ENCODE measurements at places on chromosomes 7 and 10.

DNA sequence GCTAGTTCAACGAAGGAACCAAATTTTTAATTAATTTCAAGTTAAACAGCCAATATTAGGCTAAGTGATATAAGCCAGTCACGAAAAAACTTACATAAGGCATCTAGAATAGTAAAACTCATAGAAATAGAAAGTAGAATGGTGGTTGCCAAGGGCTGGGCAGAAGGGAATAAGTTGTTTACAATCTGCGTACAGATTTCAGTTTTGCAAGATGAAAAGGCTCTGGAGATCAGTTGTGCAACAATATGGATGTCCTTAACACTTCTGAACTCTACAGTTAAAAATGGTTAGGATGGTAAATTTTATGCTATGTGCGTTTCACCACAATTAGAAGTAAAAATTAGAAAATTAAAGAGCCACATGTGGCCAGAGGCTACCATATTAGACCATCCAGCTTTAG, 13.3 kb downstream of the SCRN1 start:
- no peak for DNase-seq

DNA sequence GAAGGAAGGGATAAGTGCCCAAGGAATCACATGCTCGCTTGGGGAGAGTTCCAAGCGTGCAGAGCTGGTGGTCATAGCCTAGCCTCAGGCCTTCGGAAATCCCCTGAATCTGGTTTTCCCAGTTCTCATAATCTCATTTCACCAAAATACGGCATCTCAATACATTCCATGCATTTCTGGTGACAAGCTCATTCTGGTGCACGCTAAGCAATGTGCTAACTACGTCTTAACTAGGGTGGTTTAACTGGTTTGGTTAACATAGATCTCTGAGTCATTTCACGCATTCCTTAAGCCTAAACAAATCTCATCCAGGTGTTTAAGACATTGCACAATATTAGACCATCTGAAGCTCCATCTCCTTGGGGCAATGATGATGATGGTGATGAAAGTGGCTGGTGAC, 72.9 kb upstream of the STEAP1B start:
- peak; percentile 89 for DNase-seq

DNA sequence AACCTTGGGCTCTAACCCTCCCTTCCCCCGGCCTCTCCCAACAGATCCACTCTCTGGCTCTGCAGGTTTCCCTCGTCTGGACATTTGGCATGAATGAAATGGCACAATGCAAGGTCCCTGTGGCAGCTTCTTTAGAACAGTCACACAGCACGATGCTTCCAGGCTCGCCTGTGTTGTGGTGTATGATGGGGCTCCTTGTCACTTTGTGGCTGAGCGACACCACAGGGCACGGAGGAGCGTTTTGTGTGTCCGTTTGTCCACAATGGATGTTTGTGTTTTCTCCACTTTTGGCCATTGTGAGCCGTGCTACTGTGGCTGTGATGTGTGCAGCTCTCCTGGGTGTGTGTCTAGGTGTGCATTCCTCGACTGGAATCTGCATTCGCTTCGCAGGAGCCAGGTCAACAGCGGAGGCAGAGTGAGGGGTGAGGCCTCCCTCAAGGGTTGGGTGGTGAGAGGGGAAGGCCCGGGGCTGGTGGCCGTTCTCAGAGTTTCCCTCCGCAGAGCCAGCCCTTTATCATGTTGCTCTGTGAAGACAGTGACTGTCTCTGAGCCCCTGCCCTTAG, 22.3 kb upstream of the SHH start:
- DNase-seq: no peak

- DNase-seq: no peak
Measured at GRCh38 chr10:22316286-22317075, at the start of gene COMMD3. TSS of gene COMMD3 (plus strand) at chr10:22316388. CDS start at chr10:22316418, 30 bp downstream.

DNA sequence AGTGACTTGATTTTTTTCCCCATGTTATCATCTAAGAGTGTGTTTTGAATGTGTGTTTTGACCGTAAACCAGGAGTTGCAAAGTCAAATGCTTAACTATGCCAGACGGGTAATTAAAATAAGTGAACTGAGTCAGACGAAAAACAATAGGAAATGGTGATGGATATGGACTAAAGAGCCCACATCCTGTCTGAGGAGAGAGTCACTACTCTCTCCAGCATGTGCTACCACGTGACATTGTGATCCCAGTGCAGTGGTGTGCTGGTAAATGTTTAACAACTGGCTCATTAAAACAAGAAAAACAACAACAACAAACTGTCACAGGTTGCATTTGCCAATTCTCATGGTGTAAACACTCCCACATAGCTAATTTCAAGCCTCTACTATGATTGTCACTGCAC, 164.3 kb downstream of the SUGCT start:
- peak; percentile 62 for DNase-seq

- no peak for DNase-seq
Measured at GRCh38 chr10:131928248-131929095, 27.7 kb downstream of the PPP2R2D start.

DNA sequence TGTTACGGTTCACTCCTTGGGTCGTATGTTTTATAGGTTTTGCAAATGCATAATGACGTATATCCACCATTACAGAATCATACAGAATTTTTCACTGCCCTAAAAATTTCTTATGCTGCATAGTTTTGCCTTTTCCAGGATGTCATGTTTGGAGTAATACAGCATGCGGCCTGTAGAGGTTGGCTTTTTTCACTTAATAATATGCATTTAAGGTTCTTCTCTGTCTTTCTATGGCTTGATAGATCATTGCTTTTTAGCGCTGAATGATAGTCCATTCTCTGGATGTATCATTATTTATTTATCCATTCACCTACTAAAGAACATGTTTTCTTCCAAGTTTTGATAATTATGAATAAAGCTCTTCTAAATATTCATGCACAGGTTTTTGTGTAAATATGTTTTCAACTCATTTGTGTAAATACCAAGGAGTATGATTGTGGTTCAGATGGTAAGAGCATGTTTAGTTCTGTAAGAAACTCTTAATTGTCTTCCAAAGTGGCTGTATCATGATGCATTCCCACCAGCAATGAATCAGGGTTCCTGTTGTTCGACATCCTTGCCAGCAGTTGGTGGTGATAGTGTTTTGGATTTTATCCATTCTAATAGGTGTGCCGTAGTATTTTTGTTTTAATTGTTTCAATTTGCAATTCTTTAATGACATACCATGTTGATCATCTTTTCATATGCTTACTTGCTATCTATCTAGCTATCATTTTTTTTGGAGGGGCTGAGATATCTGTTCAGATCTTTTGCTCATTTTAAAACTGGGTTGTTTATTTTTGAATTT, 531.2 kb upstream of the GHITM start:
- DNase-seq: no peak

- no peak for DNase-seq
Measured at GRCh38 chr7:66421830-66422475, 206.7 kb upstream of the KCTD7 start.

- DNase-seq: no peak
Measured at GRCh38 chr7:108614896-108615295, 45.2 kb downstream of the DNAJB9 start.

- no peak for DNase-seq
Measured at GRCh38 chr7:75843613-75844116, 30.1 kb upstream of the CCL24 start.

GRCh38 chr7:134640842-134641715, 5.6 kb upstream of the BPGM start:
- no peak for DNase-seq

DNA sequence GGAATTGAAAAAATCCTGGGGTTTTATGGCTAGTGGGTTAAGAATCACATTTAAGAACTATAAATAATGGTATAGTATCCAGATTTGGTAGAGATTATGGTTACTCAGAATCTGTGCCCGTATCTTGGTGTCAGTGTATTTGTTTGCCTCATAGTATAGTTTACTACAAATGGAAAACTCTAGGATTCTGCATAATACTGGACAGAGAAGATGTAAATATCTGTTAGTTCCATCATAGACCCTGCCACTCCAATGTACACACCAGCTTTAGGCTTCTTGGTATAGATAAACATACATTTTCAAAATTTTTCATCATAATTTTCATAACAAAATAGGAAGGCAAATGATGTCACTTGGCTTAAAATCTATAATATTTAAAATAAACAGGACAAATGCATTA, 108.1 kb downstream of the CFTR start:
- DNase-seq: no peak

GRCh38 chr7:94314413-94315410, 80.0 kb upstream of the COL1A2 start:
- DNase-seq: no peak

DNA sequence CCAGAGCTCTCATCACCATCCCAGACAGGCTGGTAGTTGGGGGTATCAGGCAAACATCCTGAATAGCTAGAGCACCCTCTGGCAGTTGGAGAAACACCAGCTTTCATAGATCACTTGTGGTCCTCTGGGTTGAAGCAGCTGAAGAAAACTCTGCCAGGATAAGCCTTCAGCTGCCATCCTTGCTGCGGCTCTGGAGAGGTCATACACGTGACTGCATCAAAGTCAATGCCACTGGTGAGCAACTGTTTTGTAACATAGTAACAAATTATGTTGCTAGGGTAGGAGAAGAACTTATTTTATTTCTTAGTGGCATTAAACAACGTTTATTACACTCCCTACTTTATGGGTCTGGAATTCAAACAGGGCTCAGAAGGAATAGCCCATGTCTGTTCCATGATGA, 19.2 kb upstream of the PANK1 start:
- DNase-seq: no peak

DNA sequence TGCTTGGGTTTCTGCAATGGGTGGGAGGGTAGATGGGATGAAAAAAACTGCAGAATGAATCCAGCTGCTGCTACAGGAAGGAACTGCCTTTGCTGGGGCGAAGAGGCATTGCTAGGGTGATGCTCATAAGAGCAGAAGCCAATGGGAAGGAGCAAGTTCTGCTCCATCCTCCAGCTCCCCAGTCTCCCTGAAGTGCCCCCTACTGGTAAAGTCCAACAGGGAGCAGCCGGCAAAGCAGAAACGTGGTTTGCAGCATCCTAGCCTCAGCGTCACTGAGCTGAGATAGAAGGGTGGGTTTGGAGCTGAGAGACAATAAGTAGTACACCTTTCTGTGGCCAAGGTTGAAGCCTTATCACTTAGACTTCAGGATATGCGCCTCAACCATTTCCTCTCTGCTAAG, 220.5 kb downstream of the CCSER2 start:
- no peak for DNase-seq

GRCh38 chr7:112946350-112946749, 140.3 kb downstream of the GPR85 start:
- DNase-seq: no peak

GRCh38 chr7:96182424-96183158, 139.3 kb downstream of the SLC25A13 start:
- no peak for DNase-seq

- DNase-seq: peak; percentile 38
Measured at GRCh38 chr7:7761974-7762779, 43.8 kb upstream of the RPA3 start.

DNA sequence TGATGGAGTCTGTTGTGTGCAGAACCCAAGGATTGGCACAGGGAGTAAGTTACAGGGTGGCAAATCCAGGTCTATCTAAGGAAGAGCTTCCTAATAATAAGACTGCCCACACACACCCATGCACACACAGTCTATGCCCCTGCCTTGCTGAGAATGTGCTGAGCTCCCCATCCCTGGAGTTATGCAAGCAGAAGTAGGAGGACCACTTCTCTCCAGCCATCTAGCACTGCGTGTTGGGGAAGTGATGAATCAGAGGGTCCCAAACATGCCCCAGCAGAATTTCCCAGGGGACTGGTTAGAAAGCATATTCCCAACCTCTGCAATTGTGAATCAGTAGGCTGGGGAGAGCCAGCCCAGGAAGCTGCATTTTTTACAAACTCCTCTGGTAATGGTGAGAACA, 117.2 kb downstream of the CDH23 start:
- no peak for DNase-seq

DNA sequence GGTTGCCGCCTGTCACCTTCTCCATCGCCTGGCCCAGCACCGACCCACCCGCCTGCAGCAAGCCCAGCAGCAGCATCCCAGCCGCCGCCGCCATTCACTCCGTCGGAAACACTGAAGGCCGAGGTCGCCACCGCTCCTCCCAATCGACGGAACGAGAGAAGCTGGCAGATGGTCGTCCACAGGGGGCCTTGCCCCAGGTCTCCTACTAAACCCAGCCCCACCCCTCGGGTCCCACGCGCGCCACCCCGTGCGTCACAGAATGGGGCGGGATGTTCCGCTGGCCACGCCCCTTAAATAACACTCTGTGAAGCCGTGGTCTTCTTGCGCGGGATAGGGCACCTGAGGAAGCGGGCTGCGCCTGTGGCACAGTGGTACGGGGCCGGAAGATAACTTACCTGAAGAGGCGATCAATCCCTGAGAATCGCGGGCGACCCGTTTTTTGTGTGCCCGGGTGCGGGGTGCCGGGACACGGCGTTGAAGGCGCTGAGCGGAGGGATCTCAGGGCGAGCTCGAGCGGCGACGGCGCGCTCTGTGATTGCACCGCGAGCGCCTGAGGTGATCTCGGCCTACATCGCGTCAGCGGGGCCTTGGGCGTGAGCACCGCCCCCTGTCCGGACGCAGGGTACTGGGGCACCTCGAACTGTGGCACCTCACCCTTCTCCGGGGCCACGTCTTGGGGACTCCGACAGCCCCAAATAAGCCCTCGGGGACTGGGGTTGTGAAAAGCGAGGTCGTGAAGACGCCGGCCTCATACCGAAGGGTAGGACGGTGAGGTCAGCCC, at the start of gene CYP51A1:
TSS of gene CYP51A1 (minus strand) at position 207 of the 781 bp plus-strand sequence. CDS start at position 94, 113 bp downstream.
- peak; percentile 63 for DNase-seq

DNA sequence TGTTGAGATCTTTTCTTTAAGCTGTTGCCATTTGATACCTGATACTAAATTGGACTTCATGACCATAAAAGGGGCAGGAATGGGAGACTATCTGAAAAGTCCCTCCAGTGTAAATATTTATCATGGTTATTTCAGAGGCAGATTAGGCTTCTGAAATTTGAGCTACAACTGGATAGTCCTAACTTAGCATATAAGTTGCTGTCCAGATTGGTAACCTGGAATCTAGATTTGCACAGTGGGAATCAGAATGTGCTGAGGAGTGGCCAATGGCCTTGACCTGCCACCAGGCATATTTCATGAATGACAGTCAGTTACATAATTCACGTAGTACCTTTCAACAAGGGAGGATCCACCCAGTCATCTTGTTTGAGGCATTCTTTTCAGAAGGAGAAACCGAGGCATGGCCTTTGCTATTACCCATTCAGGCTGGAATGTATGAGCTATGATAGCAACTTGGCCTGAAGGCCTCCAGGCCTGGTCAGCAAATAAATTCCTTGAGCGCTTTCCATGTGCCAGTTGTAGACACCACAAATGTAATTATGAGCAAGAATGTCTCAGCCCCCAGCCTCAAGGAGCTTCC, 80.0 kb downstream of the EEPD1 start:
- no peak for DNase-seq

GRCh38 chr10:82394122-82394521, 519.1 kb downstream of the NRG3 start:
- DNase-seq: no peak

DNA sequence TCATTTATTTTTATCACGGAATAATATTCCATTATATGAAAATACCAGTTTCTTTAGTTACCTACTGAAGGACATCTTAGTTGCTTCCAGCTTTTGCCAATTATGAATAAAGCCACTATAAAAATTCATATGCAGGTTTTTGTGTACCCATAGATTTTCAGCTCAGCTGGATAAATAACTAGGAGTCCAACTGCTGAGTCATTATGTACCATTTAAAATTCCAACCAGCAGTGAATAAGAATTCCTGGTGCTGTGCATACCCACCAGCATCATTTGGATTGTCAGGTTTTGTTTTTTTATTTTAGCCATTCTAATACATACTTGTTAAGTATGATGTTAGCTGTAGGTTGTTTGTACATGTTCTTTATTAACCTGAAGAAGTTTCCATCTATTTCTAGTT, 14.5 kb downstream of the FAM24B start:
- DNase-seq: peak; percentile 16

- DNase-seq: no peak
Measured at GRCh38 chr7:134792968-134793367, 13.5 kb downstream of the CALD1 start.

- no peak for DNase-seq
Measured at GRCh38 chr10:5461914-5462840, 37.2 kb downstream of the CALML5 start.
